ENCODE measurements at places on chromosomes 2 and 18.

- no peak for DNase-seq
These were observed 51.7 kb upstream of the ATP5MC3 start for GRCh38 chr2:175233135-175233719.

DNA sequence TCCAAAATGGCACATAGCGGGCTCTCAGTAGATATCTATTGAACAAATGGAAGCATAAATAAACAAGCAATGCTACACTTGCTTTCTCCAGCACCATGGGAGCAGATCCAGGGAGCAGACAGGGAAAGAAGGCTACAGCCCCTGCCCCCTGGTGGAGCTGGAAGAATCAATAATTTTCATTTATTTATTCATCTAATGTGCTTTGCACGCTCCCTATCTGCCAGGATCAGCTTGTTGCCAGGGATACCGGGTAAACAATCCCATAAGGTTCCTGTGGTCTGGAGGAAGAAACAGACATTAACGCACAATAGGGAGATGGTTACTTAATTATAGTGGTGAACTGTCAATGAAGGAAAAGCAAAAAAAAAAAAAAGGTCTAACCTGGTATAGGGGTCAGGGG is 40.1 kb upstream of the CLASP1 start:
- DNase-seq, result peak; percentile 68

GRCh38 chr18:36761186-36761698 is 67.6 kb downstream of the TPGS2 start:
- no peak for DNase-seq

GRCh38 chr2:111923276-111923804 is 24.9 kb downstream of the MERTK start:
- DNase-seq, result no peak
